ENCODE measurements at places on chromosomes 1 and 21. TPM values are rescaled to one million over a fixed set of nuclear protein-coding genes. Genes with fewer than 3 reads are reported as not detected.

The C1orf53 gene
- total RNA-seq, result 10.4 TPM

The IQGAP3 gene
- total RNA-seq, result 54.3 TPM

The TMCO1 gene
- 80.6 TPM for total RNA-seq

The SPRR2G gene
- not detected for total RNA-seq

The PRAMEF11 gene
- not detected for total RNA-seq

The MROH9 gene
- not detected for total RNA-seq

The ZNF496 gene
- total RNA-seq, result 103 TPM

The INTS7 gene
- total RNA-seq, result 25.3 TPM

The EXO1 gene
- 53.6 TPM for total RNA-seq

The ADGRB2 gene
- total RNA-seq, result 15.7 TPM

The TAF13 gene
- total RNA-seq, result 32.0 TPM

The CHIA gene
- total RNA-seq, result not detected

The CCDC181 gene
- not detected for total RNA-seq

The TAGLN2 gene
- total RNA-seq, result 1,281 TPM

The SNAPIN gene
- total RNA-seq, result 46.4 TPM

The ZSCAN20 gene
- total RNA-seq, result 0.84 TPM

The DYNLT5 gene
- not detected for total RNA-seq

The KCNT2 gene
- 0.69 TPM for total RNA-seq

The CITED4 gene
- 10.6 TPM for total RNA-seq

The OR2AJ1 gene
- not detected for total RNA-seq

The FAM177B gene
- not detected for total RNA-seq

The FOXO6 gene
- 5.4 TPM for total RNA-seq

The TNFSF4 gene
- 0.18 TPM for total RNA-seq

The TXNDC12 gene
- 36.8 TPM for total RNA-seq

The LCE2A gene
- total RNA-seq, result not detected

The ITPKB gene
- total RNA-seq, result 17.7 TPM

The CYP4Z1 gene
- total RNA-seq, result not detected

The OR2L3 gene
- not detected for total RNA-seq

The TDRD5 gene
- not detected for total RNA-seq

The GNAT2 gene
- 0.69 TPM for total RNA-seq

The ADGRL4 gene
- not detected for total RNA-seq

The GNL2 gene
- total RNA-seq, result 110 TPM

The IL19 gene
- total RNA-seq, result not detected

The PRAMEF33 gene
- total RNA-seq, result not detected

The GJA9 gene
- not detected for total RNA-seq

The TAS1R1 gene
- not detected for total RNA-seq

The CNIH3 gene
- total RNA-seq, result 7.4 TPM

The SPRR4 gene
- not detected for total RNA-seq

The AADACL3 gene
- not detected for total RNA-seq

The HPCA gene
- total RNA-seq, result not detected

The ASTN1 gene
- total RNA-seq, result not detected

The OR2L8 gene
- not detected for total RNA-seq

The IL10 gene
- not detected for total RNA-seq

The CD1E gene
- total RNA-seq, result not detected

The ZNF683 gene
- not detected for total RNA-seq

The TLCD4 gene
- 8.3 TPM for total RNA-seq

The C1orf87 gene
- total RNA-seq, result not detected

The ZNF281 gene
- 23.3 TPM for total RNA-seq

The BEND5 gene
- 3.1 TPM for total RNA-seq

The OSCP1 gene
- 7.3 TPM for total RNA-seq

The KCNJ6 gene
- total RNA-seq, result not detected

The UBIAD1 gene
- 14.5 TPM for total RNA-seq

The ALX3 gene
- not detected for total RNA-seq

The AMY2A gene
- not detected for total RNA-seq

The CAMK1G gene
- total RNA-seq, result not detected

The PLA2G2A gene
- not detected for total RNA-seq

The HSD3B1 gene
- not detected for total RNA-seq

The LCE6A gene
- total RNA-seq, result not detected

Measured in PC-3 (cell line).